ENCODE measurements at places on chromosomes 4 and X. TPM values are rescaled to one million over a fixed set of nuclear protein-coding genes. Genes with fewer than 3 reads are reported as not detected.

- no peak for DNase-seq
Measured at GRCh38 chrX:68833855-68834331, 5.1 kb downstream of the EFNB1 start.

DNA sequence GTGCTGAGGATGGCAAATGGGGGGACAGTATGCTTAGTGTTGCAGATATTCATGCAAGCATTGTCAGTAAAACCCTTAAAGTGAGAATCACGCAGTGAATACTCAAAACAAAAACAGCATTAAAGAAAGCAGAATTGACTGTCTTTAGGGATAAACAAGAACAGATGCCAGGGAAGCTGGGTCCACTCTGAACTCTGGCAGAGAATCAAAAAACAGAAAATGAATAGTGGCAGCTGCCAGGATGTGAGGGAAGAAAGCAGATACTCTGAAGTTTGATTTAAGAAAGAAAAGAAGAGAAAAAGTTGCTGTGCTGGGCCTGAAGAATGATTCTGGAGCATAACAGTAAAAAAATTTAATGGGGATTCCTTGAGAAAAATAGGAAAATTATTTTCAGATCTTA lies 131.5 kb downstream of the GABRA2 start:
- no peak for DNase-seq

GRCh38 chr4:182449186-182449929 lies 206.2 kb downstream of the TENM3 start:
- no peak for DNase-seq

DNA sequence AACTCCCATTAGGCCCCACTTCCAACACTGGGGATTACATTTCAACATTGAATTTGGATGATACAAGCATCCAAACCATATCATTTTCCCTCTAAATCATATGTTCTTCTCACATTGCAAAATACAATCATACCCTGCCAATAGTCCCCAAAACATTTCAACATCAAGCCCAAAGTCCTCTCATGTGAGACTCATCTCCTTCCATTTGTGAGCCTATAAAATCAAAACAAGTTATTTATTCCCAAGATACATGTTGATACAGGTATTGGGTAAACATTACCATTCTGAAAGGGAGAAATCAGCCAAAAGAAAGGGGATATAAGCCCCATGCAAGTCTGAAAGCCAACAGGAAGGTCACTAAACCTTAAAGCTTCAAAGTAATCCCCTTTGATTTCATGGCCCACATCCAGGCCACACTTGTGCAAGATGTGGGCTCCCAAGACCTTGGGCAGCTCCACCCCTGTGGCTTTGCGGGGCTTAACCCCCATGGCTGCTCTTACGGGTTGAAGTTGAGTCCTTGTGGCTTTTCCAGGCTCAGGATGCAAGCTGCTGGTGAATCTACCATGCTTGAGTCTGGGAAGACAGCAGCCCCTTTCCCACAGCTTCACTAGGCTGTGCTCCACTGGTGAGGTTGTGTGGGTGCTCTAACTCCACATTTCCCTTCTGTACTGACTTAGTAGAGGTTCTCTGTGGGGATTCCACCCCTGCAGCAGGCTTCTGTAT lies 40.6 kb upstream of the SERTM2 start:
- DNase-seq = no peak

The BTC gene
- 6.2 TPM for polyA plus RNA-seq

- DNase-seq = no peak
Measured at GRCh38 chrX:123425904-123426303, 241.8 kb downstream of the GRIA3 start.

GRCh38 chr4:172826346-172826745 lies 342.3 kb upstream of the GALNT7 start:
- no peak for DNase-seq

- DNase-seq = no peak
Measured at GRCh38 chr4:181416966-181417365, 826.2 kb upstream of the TENM3 start.

- no peak for DNase-seq
Measured at GRCh38 chrX:70354716-70355115, 64.8 kb downstream of the KIF4A start.

The GIMD1 gene
- polyA plus RNA-seq = not detected

The LEF1 gene
- polyA plus RNA-seq = 74.0 TPM

The EGFL6 gene
- 25.2 TPM for polyA plus RNA-seq

- DNase-seq = no peak
Measured at GRCh38 chr4:183823434-183823833, 81.7 kb upstream of the STOX2 start.

- DNase-seq = no peak
Measured at GRCh38 chr4:170395773-170396172, 306.0 kb upstream of the AADAT start.

- DNase-seq = no peak
Measured at GRCh38 chr4:72661830-72662229, 92.8 kb upstream of the ADAMTS3 start.

- no peak for DNase-seq
Measured at GRCh38 chrX:154799556-154800348, 5.5 kb downstream of the MPP1 start.

GRCh38 chr4:177484613-177485021 lies 42.4 kb upstream of the AGA start:
- no peak for DNase-seq

The IL1RAPL1 gene
- polyA plus RNA-seq = 2.3 TPM

The REPS2 gene
- polyA plus RNA-seq = 18.4 TPM

GRCh38 chr4:173253561-173253960 lies 80.6 kb downstream of the HMGB2 start:
- DNase-seq = no peak

The FREM3 gene
- polyA plus RNA-seq = 0.19 TPM

- no peak for DNase-seq
Measured at GRCh38 chrX:136867518-136867917, 13.0 kb downstream of the RBMX start.

The EGF gene
- 3.9 TPM for polyA plus RNA-seq

DNA sequence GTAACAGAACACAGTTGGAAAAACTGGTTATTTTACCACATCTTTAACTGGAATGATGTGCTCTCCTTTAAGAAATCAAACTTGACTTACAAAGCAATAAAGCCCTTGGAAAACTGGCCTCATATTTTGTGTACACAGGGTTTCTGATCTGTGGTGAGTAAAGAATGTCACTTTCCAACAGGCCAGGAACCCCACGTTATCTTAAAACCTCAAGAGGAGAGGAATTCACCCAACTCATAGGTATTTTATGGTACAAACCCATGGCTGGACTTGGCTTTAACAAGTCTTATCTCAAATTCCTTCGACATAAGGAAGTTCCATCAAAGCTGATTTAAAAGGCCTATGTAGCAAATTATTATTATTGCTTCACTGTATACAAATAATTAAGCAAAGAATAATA lies 1735.1 kb downstream of the PCDH7 start:
- DNase-seq = no peak

The JCHAIN gene
- 0.69 TPM for polyA plus RNA-seq

The SSX4B gene
- polyA plus RNA-seq = not detected

DNA sequence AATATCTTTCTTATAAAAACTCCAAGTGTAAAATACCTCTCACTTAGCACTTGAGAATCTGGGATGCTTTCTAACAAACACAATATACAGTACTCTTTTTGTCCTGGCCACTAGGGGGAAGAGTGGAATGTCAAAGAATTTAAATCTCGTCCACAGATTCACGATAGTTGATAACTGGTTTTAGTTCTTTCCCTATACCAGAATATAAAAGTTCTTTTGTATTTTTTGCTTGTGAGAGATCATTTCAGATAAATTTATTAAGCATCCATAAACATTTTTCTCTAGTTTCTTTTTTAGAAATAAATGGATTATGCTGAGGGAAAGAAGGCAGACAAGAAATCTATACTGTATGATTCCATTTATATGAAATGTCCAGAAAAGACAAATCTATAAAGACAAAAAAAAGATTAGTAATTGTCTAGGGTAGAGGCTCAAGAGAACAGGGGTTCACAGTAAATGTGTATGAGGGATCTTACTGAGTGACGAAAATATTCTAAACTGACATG lies 50.4 kb downstream of the MGARP start:
- DNase-seq = peak; percentile 23

GRCh38 chr4:65242156-65242846 lies 428.0 kb downstream of the EPHA5 start:
- DNase-seq = no peak

DNA sequence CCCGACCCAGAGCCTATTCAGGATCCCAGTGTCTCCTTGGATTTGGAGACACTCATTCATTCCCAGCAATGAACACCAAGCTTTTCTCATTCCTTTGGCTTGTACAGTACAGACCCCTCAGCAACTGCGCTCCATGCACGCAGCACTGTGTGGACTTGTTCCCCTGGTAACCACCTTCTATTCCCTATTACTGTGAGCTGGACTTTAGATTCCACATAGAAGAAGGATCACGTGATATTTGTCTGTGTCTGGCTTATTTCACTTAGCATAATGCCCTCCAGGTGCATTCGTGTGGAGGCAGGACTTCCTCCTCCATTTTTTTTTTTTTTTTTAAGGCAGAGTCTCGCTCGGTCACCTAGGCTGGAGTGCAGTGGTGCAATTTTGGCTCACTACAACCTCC lies 106.4 kb downstream of the PHKA2 start:
- no peak for DNase-seq

- DNase-seq = no peak
Measured at GRCh38 chrX:47613082-47613481, 6.6 kb downstream of the SYN1 start.

The RBMX2 gene
- polyA plus RNA-seq = 33.7 TPM

The NDNF gene
- polyA plus RNA-seq = 92.1 TPM

GRCh38 chrX:150062292-150063137 lies 124.2 kb upstream of the EOLA2 start:
- DNase-seq = no peak

- DNase-seq = no peak
Measured at GRCh38 chrX:79630033-79631009, 263.2 kb upstream of the ITM2A start.

DNA sequence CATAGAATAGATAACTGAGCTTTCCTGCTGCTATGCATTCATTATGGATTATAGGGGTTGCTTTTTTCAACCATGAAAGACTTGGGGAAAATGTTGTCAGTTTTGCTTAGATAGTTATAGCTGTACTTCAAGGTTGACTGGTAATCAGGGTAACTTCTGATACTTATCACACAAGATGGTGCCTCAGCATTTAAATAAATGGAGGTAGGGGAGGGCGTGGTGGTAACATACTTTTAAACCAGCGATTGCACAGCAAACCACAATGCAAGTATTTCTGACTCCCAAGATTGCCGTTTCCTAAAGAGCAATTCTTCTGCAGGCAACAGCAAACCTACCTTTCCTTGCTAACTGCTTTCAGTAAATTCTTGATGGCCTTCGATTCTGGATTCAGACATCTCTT lies 1.3 kb downstream of the CXCL10 start:
- DNase-seq = no peak
